Fibroblast of villous mesenchyme (primary cell): ENCODE measurements at places on chromosomes 6 and 20. TPM values are rescaled to one million over a fixed set of nuclear protein-coding genes. Genes with fewer than 3 reads are reported as not detected.

DNA sequence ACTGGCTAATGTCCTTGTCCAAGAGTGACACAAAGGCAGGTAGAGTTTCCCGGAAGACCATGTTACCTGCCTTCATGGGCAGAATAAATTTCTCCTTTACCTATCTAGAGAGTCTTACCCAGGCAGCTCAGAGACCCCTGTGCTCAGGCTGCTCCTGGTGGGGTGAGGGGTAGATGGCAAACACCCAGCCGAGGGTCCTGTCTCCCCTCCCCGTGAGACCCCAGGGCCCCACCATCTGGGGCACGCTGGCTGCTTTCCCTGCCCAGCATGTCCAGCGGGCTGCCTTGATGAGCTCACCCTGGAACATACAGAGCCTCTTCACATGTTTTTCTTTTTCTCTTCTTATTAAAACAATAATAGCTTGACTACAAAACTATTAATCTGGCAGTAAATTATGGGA is 116.5 kb downstream of the EDN3 start:
- DNase-seq: no peak

Gene KCNK15
- 0.32 and 1.7 TPM in 2 replicates for total RNA-seq

GRCh38 chr20:43691928-43692524 is 25.1 kb downstream of the MYBL2 start:
- DNase-seq: peak; percentile 55

Gene UBD
- total RNA-seq: not detected in 2 replicates

Gene TCF19
- 20.7 and 22.2 TPM in 2 replicates for total RNA-seq

DNA sequence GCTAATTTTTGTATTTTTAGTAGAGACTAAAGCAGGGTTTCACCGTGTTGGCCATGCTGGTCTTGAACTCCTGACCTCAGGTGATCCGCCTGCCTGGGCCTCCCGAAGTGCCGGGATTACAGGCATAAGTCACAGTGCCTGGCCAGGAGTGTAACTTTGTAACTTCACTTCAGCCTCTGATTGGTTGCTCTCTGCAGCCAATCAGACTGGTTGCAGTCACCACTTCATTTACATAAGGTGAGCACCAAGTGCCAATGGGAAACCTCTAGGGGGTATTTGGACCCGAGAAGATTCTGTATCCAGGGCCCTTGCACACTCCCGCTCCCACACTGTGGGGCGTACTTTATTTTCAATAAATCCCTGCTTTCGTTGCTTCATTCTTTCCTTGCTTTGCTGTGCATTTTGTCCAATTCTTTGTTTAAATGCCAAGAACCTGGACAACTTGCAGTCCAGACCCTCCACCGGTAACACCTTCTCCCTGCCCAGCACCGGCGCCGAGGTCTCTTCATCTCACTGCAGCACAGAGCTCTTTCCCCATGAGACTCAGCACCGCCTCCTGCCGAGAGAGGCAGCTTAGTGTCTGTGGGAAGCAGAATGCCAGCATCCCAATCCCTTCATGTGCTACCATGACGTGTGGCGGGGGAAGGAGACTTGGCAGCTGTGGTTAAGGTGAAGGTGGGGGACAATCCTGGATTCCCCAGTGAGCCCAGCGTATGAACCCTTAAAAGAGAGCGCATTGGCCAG is 14.0 kb upstream of the MRGBP start:
- DNase-seq: no peak

DNA sequence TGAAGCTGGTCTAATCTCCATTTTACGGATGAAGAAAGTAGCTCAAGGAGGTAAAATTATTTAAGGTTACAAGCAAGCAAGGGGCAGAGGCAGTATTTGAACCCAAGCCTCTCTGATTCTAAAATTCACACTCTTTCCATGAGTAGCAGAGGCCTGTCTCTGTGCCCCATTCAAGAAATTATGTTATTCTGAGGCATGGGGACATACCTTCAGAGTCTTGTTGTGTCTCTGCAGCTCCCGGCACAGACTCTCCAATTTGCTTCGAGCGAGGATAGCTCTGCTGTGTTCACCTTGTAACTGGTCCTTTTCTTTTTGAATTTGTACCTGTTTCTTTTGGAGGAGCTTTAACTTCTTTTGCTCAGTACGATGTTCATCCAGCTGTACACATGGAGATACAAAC is 21.5 kb downstream of the TXLNB start:
- DNase-seq: no peak

GRCh38 chr20:32820698-32821377 is 1.1 kb downstream of the MAPRE1 start:
- peak; percentile 11 for DNase-seq

DNA sequence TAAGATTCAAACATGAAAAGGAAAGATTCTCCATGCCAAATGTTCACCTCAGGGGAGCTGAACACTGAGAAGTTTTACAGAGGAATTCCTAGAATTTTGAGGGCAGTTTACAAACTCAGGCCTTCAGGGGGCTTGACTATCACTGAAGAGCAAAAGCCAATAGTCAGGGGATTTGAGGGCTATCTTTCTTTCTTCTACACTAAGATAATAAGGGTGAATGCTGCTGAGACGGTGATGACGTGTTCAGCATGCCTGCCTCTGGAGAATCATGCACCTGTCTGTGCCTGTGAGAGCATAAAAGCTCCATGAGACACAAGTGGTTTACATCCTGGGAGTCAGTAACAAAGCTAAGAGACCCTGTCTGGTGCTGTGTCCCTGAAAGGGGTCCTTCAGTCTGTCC is 1085.6 kb downstream of the KIF16B start:
- no peak for DNase-seq

- no peak for DNase-seq
Measured at GRCh38 chr6:167552258-167552630, 227.4 kb downstream of the TTLL2 start.

Gene TMEM30A
- total RNA-seq: 156 and 236 TPM in 2 replicates

Gene SRMS
- not detected in 2 replicates for total RNA-seq

DNA sequence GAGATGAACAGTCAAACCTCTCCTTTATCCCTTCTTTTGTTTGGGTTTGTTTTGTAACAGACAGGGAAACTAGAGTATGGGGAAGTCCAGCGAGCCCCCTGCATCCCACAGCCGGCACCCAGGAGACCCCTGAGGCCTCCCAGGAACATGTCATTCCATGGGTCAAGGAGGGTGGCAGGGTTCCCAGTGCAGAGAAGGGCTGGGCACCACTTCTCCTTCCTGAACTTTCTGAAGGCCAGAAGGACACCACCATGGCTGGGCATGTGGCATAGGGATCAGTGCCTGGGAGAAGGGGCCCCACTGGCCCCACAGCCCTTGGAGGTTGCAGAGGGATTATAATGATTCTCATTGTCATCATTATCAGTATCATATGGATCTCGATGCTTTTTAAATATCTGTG is 13.9 kb upstream of the CST7 start:
- no peak for DNase-seq

- no peak for DNase-seq
Measured at GRCh38 chr20:12535770-12536169, 473.0 kb upstream of the SPTLC3 start.

GRCh38 chr6:158283304-158283980 is 28.8 kb upstream of the TULP4 start:
- peak; percentile 43 for DNase-seq

DNA sequence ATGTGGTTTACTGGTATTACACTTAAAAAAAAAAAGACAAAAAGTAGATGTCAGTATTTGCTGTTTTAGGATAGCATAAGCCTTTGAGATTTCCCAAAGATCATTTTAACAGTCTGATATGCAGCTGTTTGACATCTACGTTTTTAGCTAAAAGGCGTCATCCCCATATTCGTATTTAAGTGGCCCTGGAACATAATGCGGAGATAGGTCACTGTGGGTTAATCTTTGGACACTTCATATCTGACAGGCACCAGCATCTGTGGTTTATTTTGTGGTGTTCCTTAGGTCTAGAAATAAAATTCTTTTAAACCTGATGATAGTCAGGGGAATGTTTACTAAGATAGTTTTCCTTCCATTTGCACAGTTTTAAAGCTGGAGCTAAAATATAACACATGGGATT is 313.7 kb downstream of the SOX4 start:
- DNase-seq: no peak

GRCh38 chr20:25867776-25868649 is 171.4 kb upstream of the ZNF337 start:
- peak; percentile 63 for DNase-seq

Gene WFDC5
- total RNA-seq: not detected in 2 replicates

Gene EGFL8
- total RNA-seq: 0.97 and 2.6 TPM in 2 replicates

GRCh38 chr6:36698871-36699271 is 1.2 kb downstream of the RAB44 start:
- DNase-seq: no peak

GRCh38 chr6:57216235-57217101 is 5.6 kb downstream of the RAB23 start:
- DNase-seq: peak; percentile 79

DNA sequence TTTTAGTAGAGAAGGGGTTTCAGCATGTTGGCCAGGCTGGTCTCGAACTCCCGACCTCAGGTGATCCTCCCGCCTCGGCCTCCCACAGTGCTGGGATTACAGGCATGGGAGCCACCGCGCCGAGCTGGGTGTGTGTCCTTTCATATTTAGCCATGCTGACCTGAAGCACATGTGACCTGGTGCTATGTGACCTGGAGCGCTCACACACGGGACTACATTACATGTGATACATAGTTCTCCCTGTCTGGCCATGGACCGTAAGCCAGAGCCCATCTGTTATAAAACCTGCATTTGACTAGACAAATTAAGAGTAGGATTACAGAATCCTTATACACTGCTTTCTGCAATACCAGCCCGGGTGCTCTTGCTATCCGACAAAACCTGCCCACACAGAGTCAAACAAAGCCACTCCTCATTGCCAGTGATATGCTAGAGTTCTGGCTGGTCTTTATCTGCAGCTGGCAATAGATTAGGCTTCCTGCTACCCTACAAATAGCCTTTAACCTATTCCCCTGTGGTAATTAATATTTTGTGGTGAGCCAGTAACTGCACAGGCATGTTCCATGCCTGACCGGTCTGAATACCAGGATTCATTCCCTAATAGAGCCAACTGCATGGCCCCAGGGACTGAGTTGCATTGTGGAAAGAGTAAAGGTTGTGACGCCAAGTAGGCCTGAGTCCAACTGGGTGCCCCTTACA is 26.3 kb upstream of the FAM50B start:
- peak; percentile 77 for DNase-seq

Gene CCN6
- total RNA-seq: not detected in 2 replicates

Gene PI16
- total RNA-seq: under 0.01 TPM in 2 replicates

GRCh38 chr6:38773338-38773737 is 58.2 kb downstream of the DNAH8 start:
- no peak for DNase-seq

GRCh38 chr6:118864341-118865099 is 29.4 kb upstream of the ASF1A start:
- DNase-seq: no peak

- no peak for DNase-seq
Measured at GRCh38 chr6:36296240-36296639, 26.4 kb downstream of the PNPLA1 start.

DNA sequence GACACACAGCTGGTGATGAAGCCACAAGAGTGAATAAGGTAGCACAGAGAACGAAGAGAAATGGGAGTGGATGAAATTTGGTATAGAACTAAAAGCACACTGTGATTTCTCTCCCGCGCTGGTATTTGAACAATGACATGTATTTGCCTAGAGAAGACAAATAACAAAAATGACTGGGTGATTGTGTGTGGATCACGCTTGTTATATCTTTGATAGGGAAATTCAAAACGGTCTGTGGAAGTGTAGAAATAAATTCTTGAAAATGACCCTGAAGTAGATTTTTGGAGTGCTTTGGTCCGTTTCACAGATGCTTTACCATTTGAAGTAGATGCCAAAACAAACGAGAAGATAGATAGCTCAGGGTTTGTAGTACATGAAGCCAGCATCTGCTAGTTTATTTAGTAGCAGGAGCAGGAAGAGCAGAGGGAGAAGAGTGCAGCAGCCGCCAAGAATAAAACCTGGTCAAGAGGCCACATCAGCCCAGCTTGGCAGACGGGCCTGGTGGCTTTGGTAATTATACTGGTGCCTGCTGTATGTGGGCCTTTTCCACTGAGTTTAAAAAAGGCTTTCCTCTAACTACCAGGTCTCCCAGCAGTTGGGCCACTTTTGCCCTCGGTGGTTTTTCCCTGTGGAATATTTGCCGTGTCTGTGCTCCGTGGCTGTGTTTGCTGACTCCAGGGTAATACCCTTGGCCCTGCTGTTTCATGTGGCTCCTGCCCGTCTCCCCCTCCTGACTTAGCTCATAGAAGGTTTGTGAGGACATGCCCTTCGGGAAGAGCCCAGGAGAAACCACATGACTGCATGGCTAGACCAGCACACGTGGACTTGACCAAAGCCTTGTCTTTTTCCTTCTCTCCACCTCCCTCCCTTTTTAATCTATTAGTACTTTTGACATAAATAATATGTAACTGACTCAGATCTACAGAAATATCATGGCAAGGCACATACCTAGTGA is 294.0 kb downstream of the SOX4 start:
- no peak for DNase-seq

- peak; percentile 85 for DNase-seq
Measured at GRCh38 chr6:842141-842540, 149.2 kb upstream of the EXOC2 start.

Gene BMP7
- total RNA-seq: not detected in 2 replicates

Gene ESF1
- total RNA-seq: 7.4 and 13.8 TPM in 2 replicates

Gene SCGN
- not detected in 2 replicates for total RNA-seq

Gene DUSP15
- 0.32 TPM in 1 of 2 replicates, not detected in the other for total RNA-seq

DNA sequence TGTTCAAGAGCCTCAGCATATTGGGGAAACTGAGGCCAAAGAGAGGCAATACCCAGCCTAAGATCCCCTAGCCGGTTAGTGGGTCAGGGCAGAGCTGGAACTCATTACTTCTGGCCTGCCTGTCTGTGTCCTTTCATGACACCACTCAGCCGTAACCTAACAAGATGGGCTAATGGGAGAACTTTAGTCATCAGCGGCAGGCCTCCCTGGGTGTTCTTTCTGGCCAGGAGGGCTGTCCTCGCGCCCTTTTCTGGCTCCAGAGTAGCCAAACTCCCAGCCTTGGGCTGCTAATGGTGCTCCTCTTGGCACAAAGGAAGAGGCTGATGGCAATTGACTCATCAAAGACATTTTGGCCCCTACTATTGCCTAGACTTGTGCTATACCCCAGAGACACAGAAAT is 76.6 kb downstream of the NCR2 start:
- no peak for DNase-seq

Gene L3MBTL1
- 7.4 and 7.8 TPM in 2 replicates for total RNA-seq

DNA sequence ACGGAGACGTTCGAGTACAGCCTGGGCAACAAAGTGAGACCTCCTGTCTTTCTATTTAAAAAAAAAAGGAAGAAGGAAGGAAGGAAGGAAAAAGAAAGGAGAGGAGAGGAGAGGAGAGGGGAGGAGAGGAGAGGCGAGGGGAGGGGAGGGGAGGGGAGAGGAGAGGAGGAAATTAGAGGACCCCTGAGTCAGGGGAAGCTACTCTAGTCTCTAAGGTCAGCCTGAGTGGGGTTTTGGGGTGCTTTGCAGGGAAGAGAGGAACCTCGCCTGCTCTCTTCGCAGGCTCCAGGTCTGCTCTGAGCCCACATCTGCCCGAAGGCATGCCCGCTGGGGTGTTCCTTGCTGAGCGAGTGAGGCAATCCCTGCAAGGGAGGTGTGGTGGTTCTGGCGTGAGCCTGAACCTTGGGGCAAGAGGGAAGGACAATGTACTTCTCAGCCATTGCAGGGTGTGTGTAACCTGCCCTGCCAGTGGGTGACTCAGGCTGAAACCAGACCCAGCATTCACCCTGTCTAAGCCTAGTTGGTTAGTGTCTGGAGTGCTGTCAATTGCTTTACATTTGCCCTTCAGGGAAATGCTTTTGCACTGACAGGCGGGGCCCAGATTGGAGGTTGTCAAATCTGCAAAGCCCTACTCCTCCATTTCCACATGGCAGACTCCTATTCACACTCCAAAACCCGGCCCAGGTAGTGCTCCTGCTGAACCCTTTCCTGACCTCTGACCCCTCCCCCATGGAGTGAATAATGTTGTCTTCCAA is 15.3 kb upstream of the MMP9 start:
- DNase-seq: peak; percentile 28

GRCh38 chr6:143337201-143337949 is 113.1 kb downstream of the ADAT2 start:
- DNase-seq: peak; percentile 10
